ENCODE measurements at places on chromosomes 3 and 15.
A peak's percentile ranks its signal among the peaks of the same experiment; 100 is the strongest.

GRCh38 chr15:64763874-64764273, 11.5 kb downstream of the RBPMS2 start:
- no peak for DNase-seq

DNA sequence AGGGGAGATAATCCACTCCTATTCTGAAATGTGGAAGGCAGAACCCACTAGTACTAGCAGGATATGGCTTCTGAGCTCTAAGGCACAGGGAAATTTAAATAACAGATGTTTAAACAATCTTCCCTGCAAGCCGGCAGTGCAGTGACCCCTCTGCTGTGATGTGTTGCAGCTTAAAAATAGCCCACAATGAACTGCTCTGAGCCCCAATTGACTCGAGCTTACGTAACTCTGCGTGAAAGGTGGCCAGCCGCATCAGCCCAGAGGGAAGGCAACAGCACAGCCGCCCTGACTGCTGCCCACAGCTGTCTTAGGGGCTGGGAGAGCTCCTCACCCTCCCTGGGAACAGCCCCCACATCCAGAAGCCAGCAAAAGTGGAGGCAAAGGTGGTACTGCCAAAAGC, 12.5 kb upstream of the CAMKV start:
- DNase-seq, result peak; percentile 64

DNA sequence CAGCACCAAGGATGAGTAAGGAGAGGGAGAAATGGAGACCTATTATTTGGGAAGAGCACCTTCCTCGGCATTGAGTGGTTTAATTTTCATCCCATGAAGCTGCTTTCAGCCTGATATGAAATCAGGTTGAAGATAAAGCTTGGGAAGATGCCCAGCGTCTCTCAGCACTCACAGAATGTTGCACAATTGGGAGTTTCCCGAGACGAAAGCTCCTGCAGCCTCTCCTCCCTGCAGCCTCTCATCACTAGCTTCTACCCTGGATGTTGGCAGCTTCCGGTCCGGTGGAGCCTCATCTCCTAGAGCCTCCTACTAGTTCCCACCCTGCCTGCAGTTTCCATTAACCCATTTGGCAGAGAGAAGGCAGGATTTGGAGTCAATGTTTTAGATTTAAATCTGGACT, 40.3 kb downstream of the EDEM1 start:
- no peak for DNase-seq

GRCh38 chr3:61875046-61875844, 313.9 kb downstream of the PTPRG start:
- DNase-seq, result peak; percentile 74
